ENCODE measurements at places on chromosomes 2 and 18.

DNA sequence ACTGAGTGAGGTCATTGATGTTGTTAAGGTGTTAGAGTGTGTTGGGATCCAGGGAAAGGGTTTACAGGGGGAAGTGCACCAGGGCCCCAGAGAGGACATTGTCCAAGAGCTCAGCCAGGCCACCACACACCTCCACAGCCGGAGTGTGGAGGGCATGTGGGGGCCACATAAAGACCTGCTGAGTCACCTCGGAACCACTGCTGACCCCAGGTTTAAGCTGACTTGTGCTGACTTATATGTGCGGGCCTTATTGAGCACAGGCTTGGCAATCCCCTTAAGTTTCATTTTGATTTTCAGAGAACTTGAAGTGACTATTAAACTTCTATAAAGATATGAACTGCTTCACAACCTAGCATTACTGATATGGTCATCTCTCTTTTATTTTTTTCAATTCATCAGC is 166.2 kb upstream of the MAP3K20 start:
- DNase-seq, result no peak

GRCh38 chr18:29652797-29653196 is 1389.7 kb downstream of the DSC3 start:
- no peak for DNase-seq

- DNase-seq, result no peak
Observed at GRCh38 chr2:120632796-120633646, 102.6 kb upstream of the GLI2 start.

GRCh38 chr2:8225266-8225665 is 456.6 kb upstream of the ID2 start:
- no peak for DNase-seq

DNA sequence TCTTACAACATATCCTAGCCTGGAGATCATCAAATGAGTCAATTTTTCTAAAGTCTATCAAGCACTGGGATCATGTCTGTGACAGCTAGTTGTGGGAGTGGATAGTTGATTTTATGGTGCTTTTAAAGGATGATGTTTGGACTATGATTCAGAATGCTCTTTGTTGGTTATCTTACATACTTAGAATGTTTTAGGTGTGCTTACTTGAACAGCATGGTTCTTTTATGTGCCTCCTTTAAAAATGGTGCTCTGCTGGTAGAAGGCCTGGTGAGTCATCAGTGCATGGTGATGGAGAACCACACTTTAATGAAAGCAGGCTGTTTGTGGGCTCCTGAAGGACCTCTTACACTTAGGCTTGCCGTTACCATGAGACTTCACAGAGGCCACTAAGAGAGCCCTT is 682.7 kb upstream of the FANCL start:
- DNase-seq, result no peak

- no peak for DNase-seq
Observed at GRCh38 chr2:181289698-181290097, 167.5 kb upstream of the ITGA4 start.

DNA sequence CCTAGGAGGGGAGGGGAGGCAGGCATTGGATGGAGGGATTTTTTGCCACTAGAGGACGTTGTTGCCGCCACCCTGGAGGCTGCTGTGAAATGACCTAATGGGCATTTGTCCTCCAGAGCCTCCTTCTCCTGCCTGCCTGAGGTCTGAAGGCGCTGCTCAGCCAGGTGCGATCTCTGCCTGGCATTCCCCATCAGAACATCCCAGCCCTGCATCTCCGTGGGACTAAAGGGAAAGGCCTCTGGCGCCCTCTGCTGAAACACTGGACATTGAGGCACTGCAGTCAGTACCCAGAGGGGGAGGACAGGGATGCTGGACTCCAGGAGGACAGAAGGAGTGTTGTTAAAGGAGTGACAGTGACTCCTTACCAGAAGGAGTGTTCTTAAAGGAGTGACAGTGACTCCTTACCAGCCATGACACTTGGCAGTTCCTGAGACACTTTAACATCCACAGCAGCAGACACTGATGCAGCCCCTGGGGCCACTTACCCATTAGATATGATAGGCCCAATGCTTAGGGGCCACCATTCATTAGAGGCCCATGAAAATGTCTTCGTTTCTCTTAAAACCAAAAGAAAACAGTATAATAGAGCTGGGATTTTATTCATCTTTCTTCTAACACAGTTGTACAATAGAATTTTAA is 17.0 kb downstream of the THNSL2 start:
- peak; percentile 16 for DNase-seq

- no peak for DNase-seq
Observed at GRCh38 chr2:240340361-240340761, 95.1 kb upstream of the GPC1 start.

- DNase-seq, result no peak
Observed at GRCh38 chr2:165636959-165637358, 157.1 kb downstream of the GALNT3 start.

DNA sequence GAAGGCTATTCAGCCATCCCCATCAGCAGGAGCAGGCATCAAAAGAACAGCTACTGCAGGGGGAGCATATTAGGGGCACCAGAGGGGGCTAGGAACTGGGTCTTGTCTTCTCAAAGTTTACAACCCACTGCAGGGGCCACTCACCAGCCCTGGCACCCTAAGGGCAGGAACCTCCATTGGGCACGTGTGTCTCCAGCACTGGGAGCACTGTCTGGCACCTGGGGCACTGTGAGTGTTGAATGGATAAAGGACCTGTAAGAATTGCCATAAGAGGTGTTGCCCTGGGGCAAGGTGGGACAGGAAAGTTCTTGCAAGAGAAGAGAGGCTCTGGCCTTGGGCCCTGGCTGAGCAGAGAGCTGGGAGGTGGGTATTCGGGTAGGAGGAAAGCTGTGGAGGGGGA is 1.4 kb upstream of the STEAP3 start:
- no peak for DNase-seq

GRCh38 chr2:160516547-160517365 is 23.1 kb upstream of the RBMS1 start:
- no peak for DNase-seq

GRCh38 chr2:178380763-178381162 is 70.2 kb downstream of the PRKRA start:
- DNase-seq, result no peak

- DNase-seq, result no peak
Observed at GRCh38 chr2:28661589-28662001, 90.0 kb upstream of the PPP1CB start.

DNA sequence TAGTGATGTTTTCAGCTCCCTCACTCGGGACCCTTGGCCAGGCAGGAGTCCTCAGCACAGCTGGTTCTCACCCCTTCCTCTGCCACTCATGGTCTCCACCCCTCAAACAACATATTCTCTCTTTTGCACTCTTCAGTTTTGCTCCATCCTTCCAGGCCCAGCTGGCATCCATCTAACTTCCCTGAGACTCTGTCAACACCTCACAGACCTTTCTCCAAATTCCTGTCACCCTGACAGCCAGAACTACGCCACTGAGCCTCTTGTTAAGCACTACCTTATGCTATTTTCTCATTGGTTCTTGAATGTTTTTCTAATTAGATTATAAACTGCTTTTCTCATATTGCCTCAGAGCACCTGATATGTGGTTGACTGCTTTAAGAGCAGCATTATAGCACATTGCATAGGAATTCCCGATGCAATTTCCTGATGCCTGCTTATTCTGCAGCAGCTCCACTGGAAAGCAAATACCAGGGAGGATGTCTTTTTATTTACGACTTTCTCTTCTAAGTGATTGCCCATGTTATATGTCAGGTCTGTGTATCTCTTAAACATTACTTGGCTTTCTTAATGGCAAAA is 12.4 kb upstream of the INO80C start:
- no peak for DNase-seq

DNA sequence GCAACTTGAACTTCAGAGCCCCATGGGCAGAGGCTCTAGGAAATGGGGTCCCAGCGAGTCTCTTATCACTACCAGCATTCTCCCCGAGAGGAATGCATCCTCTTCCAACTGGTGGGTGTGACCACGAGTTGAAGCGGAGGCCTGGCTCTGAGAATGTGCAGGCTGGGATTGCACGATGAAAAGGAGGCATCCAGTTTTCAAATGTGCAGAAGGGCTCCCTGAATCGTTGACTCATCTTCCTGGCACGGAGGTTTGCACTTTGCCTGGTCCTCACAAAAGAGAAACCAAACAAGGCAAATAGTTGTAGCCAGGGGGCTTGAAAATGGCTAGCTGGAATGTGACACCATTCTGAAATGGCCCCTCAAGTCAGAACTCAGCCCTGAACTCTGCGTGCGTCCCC is 216.7 kb downstream of the GLI2 start:
- no peak for DNase-seq

DNA sequence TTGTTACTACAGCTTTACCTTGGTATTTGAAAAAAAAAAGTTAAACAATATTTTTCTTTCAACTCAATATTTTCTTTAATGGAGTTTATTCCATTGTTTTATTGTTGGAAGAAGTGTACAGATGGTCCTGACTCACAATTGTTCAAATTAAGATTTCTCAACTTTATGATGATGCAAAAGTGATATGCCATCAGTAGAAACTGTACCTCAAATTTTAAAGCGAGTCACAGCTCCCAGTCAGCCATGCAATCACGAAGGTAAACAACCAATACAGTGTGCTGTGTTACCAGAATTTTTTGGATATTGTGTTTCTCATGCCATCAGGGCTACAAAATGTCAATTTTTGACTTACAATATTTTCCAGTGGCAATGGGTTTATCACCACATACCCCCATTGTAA is 54.0 kb upstream of the COL5A2 start:
- no peak for DNase-seq

- no peak for DNase-seq
Observed at GRCh38 chr2:78416625-78417300, 608.7 kb upstream of the REG3G start.

DNA sequence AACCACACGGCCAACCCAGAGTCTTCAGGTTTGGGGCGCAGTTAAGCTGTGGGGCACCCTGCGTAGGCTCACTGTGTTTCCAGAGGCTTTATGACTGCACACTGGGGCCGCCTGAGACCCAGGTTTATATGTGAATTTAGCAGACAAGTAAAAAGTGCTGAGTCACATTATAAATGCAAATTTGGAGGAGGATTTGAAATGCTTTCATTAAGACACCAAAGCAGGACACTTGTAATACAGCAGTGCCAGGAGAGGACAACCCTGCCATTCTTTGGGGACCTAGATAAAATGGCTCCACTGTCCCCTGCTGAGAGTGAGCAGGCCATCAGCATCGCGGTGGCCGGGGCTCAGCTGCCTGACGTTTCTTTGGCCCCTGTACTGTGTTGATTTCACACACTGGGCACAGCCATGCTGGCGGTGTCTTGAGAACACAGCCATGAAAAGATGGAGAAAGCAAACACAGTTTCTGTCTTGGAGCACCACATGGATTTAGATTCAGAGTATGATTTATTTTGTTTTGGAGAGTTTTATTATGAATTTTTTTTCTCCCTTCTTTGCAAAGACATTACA is 10.2 kb downstream of the ACKR3 start:
- DNase-seq, result no peak

DNA sequence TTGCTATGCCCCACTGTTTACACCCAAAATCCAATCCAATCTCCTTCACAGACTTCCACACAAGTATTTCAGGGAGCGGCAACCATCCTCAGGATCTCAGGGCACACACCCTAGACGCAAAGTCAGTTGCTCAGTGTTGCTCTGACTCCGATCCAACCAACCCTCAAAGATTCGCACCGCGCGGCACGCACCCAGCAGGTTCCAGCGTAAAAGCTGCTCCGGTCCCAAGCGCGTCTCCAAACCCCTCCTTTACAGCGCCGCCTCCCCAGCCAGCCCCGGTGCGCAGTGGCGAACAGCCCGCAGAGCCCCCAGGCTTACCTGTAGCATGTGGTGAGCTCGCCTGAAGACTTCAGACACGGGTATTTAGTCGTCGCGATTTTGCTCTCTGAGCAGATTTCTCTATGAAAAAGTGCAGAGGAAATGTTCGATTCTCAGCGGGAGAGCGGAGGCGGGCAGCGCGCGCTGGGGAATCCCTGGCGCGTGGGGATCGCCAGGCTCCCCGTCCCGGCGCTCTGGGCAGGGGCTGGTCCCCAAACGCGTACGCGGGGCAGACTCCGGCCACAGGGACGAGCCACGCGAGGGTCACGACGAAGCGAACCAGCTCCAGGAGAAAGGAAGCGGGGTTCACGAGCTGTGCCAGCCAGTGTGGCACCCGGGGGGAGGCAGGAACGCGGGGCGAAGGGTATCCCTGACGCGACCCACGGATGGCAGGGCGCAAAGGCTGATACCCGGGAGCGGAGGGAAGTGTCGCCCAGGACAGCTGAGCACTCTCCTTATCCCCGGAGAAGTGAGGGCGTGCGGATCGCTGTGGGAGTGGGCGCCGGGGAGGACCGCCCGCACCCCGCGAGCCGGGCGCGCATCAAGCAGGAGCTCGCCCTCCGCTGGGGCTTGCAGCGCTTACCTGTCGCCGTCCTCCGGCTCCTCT is 650 bp downstream of the CCBE1 start:
- peak; percentile 16 for DNase-seq

GRCh38 chr18:80127635-80128034 is 18.6 kb downstream of the ADNP2 start:
- DNase-seq, result no peak

DNA sequence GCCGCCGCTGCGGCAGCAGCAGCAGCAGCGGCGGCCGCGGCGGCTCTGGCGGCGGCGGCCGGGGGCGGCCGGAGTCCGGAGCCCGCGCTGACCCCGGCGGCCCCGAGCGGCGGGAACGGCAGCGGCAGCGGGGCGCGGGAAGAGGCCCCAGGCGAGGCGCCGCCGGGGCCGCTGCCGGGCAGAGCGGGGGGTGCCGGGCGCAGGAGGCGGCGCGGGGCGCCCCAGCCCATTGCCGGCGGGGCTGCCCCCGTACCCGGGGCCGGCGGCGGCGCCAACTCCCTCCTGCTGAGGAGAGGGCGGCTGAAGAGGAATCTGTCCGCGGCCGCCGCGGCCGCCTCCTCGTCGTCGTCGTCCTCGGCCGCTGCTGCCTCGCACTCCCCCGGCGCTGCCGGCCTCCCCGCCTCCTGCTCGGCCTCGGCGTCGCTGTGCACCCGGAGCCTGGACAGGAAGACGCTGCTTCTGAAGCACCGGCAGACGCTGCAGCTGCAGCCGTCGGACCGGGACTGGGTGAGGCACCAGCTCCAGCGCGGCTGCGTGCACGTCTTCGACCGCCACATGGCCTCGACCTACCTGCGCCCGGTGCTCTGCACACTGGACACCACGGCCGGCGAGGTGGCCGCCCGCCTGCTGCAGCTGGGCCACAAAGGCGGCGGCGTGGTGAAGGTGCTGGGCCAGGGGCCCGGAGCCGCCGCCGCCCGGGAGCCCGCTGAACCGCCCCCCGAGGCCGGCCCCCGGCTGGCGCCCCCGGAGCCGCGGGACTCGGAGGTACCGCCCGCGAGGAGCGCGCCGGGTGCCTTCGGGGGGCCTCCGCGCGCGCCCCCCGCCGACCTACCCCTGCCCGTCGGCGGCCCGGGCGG is 646 bp downstream of the PHLPP1 start:
- no peak for DNase-seq
